NCI-H345 (cell line): ENCODE measurements at places on chromosomes 6 and 20.

DNA sequence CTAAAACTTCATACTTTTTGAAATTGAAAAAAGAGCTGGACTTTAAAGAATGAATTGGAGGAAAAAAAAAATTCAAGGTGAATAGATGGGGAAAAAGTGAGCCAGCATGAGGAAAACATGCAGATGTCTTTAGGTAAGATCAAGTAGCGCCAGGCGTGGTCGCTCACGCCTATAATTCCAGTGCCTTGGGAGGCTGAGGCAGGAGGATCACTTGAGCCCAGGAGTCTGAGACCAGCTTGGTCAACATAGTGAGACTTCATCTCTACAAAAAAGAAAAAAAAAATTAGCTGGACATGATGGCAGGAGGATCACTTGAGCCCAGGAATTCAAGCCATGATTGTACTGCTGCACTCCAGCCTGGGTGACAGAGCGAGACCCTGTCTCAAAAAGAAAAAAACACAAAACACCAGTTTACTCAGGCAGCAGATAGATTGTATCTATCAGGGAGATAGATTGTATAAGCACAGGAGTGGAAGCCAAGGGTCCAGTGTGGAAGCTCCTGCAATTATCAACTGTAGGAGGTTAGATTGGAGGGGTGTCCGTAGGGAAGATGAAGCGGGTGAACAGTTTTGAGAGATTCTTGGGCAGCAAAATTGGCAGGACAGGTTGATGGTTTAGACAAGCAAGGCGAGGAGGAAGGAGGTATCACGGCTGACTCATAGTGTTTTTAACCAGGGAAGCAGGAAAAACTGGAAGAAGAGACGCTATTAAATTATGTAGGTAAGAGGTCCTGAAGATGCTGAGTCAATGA is 97.6 kb upstream of the ZNF217 start:
- no peak for DNase-seq

- no peak for DNase-seq
These were observed 86.8 kb downstream of the ARHGAP18 start for GRCh38 chr6:129623008-129623732.

GRCh38 chr6:111757342-111757741 is 115.9 kb downstream of the FYN start:
- no peak for DNase-seq

DNA sequence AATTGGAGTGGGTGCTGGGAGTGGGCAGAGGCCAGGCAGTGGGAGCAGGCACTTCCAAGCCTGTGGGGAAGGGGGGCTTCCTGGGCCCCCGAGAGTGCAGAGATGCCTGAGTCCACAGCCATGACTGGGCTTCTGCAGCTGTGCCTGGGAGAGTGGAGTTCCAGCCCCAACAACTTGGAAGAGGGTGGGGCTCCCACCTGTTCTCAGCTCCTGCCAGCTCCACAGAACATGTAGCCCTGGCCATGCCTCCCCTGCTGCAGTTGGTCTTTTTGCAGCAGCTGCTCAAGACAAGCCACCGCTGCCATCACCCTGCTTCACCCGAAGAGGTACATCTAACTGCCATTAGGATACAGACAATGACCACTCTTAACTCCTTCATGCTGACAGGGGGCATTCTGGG is 1092.3 kb downstream of the KHDRBS2 start:
- DNase-seq = no peak

GRCh38 chr20:41428285-41428684 is 61.7 kb upstream of the EMILIN3 start:
- DNase-seq = no peak

- DNase-seq = no peak
These were observed 33.0 kb downstream of the GJA10 start for GRCh38 chr6:89927264-89927663.

- DNase-seq = no peak
These were observed 777 bp upstream of the SNRNP48 start for GRCh38 chr6:7589221-7589620.

- no peak for DNase-seq
These were observed 18.0 kb upstream of the CDK5RAP1 start for GRCh38 chr20:33419140-33419974.

- peak; percentile 16 for DNase-seq
These were observed 45.3 kb downstream of the SMLR1 start for GRCh38 chr6:130872250-130873095.

GRCh38 chr6:125175466-125176048 is 22.0 kb downstream of the TPD52L1 start:
- DNase-seq = no peak

DNA sequence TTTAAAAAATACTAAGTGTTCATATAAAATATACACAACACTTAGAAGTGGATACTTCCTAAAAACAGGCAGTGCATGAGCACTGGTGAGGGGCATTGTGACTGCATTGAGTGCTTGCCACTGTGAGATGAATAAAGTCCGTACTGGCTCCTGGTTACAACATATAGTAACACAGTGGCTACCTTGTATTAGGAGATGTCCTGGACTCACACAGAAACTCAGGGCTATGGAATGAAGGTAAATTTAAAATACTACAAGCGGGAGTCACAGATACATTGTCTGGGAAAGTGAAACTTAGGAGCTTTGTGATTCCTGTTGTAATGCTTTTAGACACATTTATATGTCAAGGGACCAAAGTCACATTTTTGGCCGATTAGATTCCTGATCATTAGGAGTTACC is 36.5 kb upstream of the HLA-G start:
- DNase-seq = no peak

- DNase-seq = no peak
These were observed 24.2 kb downstream of the RBM24 start for GRCh38 chr6:17305219-17306001.

DNA sequence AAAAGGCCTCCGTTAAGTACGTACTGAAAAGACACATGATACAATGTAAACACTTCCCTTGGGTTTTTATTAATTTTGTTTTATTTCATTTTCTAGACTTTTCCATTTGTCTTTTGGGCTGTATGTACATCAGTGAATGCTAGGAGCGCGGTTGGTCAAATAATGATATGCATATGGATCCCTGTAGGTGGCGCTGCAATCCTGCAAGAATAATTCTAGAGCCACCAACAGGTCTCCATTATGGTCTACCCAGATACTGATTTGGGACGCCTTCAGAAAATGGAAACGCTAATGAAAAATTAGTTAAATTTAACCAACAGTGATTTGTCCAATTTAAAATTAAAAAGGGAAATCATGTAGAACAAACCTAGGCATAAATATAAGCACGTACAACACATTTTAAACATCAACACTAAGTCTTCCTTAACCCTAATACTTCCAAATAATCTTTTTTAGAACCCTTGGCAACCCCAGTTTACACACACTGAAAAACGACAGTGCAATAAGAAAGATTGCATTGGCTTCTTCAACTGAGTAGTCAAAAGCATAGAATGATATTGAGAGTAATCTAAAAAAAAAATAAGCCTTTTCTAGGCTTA is 433.5 kb downstream of the RFPL4B start:
- DNase-seq = peak; percentile 67

DNA sequence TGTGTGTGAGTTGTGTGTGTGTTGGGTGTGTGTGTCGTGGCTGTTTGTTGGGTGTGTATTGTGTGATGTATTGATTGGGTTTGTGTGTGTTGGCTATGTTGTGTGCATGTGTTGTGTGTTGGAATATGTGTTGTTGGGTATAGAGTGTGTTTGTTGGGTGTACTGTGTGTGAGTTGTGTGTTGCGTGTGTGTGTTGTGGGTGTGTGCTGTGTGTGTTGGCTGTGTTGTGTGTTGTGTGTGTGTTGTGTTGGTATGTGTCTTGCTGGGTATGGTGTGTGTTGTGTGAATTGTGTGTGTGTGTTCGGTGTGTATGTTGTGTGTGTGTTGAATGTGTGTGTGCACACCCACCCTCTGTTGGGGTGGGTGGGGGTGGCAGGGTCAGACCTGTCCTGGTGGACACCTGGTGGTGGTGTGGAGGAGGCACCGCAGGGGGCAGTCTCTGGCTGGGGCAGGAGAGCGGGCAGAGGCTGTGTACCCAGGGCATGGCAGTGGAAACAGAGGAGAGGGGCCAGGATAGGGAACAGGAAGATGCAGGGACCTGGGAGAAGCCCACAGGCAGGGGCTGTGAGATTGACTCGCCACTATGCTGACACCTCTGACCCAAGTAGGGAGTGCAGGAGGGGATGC is 25.5 kb upstream of the PXDC1 start:
- no peak for DNase-seq

- DNase-seq = no peak
These were observed 400 bp upstream of the SMAP1 start for GRCh38 chr6:70667256-70667710.

DNA sequence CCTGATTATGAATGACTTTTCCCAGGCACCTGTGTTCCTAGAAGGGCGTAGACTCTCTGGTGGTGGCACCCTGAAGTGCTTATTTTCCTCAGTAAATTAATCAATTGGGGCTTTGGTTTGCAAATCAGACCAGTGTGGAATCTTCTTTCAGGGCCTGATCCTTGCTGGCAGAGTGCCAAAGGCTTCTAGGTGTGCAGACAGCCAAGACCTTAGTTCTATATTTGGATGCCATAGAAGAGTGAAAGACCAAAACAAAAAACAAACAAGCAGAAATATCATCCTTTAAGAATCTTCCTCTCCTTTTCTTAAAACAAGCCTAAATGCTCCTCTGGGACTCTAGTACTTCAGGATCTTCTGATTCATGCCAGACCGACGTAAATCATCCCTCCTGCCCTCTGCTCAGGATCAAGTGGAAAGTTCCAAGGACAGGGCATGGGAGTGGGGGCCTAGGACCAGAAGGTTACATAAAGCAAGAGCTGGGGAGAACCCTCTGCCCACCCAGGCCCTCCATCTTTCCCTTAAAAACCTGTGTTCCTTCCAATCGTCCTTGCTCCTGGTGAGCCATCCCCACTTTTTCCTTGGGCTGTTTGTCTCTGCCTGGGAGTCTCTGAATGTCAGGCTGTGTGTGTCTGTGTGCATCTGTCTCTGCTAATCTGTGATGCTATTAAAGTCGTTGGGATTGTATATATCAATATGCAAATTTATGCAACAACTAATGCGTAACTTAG is 70.5 kb upstream of the MYLIP start:
- peak; percentile 0 for DNase-seq

GRCh38 chr6:96836631-96837080 is 621 bp downstream of the GPR63 start:
- peak; percentile 44 for DNase-seq

DNA sequence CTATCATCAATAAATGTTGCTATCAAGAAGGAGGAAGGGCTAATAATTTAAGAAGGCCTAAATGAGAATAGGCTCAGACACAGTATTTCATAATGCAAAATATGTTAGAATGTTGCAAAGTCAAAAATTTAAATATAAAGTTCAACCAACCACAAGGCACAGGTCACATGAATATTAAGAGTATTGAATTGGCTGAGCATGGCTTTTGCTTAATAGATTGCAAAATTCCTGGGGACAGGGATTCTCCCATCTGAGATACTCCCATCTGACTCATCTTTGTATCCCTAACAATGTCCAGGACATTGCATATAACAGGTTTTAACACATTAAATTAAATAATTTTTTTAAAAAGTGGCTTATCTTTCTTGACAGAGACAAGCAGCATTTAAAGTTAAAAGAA is 32.9 kb upstream of the UTRN start:
- DNase-seq = no peak

GRCh38 chr6:84645563-84646266 is 118.7 kb downstream of the TBX18 start:
- DNase-seq = no peak

DNA sequence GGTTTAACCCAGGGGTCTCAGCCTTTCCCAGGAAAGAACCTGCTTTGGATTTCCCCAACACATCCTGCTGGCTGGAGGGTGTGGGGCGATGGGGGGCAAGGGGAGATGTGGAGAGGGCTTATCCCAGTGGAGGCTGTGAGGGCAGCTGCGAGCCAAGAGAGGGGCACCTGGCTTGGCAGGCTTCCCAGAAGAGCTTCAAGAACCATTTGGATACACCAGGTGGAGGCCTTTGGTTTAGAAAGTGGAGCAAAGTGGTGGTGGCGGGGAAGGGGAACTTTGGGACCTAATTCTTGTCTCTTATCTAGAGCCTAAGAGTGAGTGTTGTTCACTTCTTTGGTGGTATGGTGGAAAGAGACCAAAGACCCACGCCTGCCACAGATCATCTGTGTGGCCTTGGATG is 12.4 kb downstream of the CD40 start:
- peak; percentile 95 for DNase-seq

DNA sequence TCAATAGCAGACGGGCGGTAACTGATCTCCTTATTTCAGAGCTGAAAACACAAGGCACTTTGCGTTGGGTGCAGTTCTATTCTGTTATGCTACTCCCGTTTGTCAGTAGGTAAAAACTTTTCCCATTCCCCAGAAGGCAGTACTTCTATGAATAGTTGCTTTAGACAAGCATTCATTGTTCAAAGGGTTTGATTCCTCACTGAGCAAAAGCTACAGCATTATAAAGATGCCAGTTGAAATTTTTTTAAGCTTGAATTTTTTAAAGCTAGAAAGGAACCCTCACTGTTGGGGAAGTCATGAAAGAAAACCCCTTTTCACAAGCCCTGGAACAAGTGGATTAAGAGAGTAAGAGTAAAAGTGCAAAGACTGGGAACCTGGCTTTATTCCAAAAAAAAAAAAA is 42.3 kb downstream of the FUT9 start:
- no peak for DNase-seq

- no peak for DNase-seq
These were observed 80.1 kb upstream of the CST7 start for GRCh38 chr20:24868959-24869358.

- no peak for DNase-seq
These were observed 12.0 kb downstream of the ADRM1 start for GRCh38 chr20:62314711-62315302.

- DNase-seq = no peak
These were observed 26.6 kb downstream of the NOL4L start for GRCh38 chr20:32558526-32558925.

- no peak for DNase-seq
These were observed 14.7 kb downstream of the PABPC1L start for GRCh38 chr20:44924541-44924940.

GRCh38 chr20:48287021-48287494 is 501.8 kb upstream of the SULF2 start:
- no peak for DNase-seq

- DNase-seq = no peak
These were observed 28.7 kb upstream of the IRF4 start for GRCh38 chr6:362924-363249.

DNA sequence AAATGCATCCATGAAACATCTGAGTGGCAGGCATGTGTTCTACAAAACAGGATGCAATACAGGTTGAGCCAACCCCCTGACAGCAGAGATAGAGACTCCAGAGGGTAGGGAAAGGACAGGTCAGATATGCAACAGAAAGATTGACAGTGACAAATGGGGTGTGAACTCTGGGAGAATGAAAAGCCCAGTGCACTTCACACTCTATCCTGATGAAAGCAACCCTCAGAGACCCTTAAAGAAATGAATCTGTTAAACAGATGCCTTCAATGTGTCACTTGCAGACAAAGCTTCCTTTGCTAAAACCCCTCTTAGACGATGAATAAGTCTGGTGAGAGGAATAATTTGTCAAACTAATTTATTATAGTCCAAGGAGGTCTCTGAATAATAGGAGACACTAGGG is 89.9 kb downstream of the RFPL4B start:
- no peak for DNase-seq

DNA sequence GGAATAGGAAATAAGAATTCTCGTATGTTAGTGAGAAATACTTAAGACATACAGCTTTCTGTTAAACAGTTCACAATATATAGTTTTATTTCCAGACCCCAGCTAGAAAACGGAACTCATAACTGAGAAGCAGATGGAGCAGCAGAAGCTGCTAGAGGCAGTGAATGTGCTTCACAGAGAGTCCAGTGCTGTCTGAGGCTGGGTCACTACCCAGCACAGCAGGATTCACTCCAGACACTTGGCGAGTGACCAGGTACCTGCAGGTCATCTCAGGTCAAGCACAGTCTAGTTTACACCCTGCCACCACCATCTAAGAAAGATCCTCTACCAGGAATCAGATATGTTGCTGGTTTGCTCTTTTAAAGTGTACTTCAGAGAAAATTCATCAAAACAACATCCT is 243.1 kb upstream of the RAB32 start:
- DNase-seq = no peak
